ENCODE measurements at places on chromosomes 2 and 18.

DNA sequence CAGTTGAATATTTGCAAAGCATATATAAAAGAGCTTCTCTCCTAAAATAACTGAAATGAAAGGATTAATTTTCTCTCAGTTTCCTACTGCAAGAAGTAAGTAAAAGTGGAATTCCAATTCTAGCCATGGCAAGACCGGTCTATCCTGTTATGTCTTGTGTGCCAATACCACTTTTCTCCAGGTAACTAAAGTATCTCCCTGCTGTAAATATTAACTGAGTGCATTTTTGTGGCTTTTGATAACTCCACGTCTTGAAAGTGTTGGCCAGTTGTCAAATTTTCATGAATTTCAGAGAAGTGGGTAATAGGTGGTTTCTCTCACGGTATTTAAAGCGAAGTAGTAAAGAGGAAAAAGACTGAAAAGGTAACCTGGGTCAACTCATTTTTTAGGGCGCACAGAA is 225.9 kb downstream of the NEDD4L start:
- no peak for DNase-seq

GRCh38 chr2:239368906-239369552 is 31.8 kb downstream of the HDAC4 start:
- DNase-seq: no peak

GRCh38 chr2:112582314-112582746 is 2.1 kb upstream of the CHCHD5 start:
- DNase-seq: peak; percentile 61

DNA sequence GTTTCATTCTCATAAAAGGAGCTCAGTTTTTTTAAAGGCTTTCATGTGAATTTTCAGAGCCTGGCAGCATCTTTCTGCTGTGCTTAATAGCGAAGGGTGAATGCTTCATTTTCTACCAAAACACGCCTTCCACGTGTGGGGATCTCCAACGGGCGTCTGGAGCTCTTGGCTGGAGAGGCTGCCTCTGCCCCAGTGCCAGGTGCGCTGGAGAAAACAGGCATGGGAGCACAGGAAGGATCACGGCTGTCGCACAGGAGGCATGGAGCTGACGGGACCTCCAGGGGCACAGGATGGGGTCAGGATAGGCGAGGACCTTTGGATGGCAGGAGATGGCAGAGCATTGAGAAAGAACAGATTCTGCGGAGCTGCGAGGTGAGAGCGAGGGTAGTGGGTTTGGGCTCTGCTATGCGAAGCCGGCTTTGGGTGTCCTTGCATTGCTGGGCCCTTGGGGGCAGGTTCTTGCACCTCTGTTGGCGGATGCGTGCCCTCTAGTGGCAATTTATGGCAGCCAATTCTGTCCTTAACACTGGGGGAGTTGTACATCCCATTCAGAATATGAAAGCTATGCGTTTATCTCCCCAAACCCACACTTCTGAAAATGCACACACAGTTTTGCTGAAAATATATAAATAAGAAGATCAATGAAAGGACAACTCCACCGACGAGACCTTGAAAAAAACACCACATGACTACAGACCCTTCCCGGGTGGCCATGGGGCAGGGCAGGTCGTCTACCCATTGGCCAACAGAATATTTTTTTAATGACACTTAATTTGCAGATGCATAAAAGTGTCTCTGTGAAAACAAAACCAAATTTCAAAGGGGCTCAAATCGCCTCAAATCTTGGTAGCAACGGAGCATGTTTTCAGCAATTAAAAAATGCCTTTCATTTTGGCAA is 90.4 kb upstream of the SLC35G4 start:
- DNase-seq: peak; percentile 50

DNA sequence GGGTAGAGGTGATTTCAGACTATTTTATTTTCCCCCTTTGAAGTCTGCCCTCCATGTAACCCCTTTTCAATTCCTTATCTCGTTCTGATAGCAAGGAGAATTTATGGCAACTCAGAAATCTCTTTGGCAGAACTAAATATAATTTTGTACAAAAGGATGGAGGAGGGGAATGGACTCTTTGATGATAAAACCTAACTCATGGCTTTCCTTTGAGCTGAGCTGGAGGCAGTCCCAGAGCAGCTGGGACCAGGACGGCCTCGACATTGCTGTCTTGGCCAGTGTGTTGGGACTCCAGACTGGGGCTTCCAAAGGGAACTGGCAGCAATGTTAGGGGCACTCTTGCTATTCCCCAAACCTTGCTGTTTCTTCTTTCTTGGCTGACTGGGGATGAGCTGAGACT is 47.7 kb downstream of the PAX8 start:
- DNase-seq: no peak

- peak; percentile 64 for DNase-seq
Measured at GRCh38 chr2:187614756-187615155, 60.5 kb upstream of the TFPI start.

GRCh38 chr2:179948058-179948457 is 59.0 kb downstream of the CWC22 start:
- no peak for DNase-seq

GRCh38 chr2:189952536-189953109 is 109.9 kb downstream of the MSTN start:
- DNase-seq: no peak

DNA sequence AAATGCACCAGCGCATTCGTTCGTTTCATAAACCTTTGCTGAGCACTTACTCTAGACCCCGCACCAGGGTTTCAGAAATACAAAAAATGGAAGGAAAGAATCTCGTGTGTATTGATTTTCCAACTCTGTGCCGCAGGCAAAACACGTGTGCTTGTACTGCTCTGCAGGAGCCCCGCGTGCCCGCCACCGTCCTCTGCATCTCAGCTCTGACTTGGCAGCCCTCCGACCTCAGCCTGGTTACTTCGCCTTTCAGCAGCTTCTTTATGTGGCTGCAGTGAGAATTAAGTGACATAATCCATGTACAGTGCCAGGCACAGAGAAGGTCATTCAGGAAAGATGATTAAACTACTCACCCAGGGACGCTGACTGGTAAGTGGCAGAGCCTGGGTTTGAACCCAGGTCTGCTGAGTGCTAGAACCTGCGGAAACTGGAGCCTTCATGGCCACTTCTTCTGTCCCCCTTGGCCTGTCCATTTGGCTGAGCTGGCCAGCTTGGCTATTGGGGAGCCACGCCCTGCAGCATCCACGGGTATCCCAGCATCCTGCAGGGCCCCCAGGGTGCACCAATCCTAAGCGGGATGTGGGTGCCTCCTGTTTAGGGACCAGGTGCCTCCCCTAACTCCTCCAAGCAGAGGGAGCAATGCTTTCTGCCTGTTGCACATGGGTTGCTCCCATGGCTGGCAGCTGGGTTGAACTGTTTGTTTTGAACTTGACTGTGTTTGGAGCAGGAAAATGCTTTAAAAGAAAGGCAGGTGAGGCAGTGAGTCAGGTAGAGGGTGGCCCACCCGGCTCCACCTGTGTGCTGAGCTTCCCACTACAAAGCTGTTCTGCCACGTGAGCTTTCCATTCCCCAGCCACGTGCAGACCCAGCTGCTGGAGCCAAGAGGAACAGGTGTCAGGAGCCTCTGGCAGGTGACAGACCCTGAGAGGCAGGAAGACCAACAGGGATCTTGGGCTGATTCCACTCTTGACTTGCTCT is 34.3 kb downstream of the INHBB start:
- DNase-seq: no peak

Data from fibroblast of skin of abdomen (primary cell).